ENCODE measurements at places on chromosomes 5 and 9. TPM values are rescaled to one million over a fixed set of nuclear protein-coding genes. Genes with fewer than 3 reads are reported as not detected.
A peak's percentile ranks its signal among the peaks of the same experiment; 100 is the strongest.

GRCh38 chr9:26833792-26834191 lies 58.8 kb downstream of the CAAP1 start:
- DNase-seq = no peak

DNA sequence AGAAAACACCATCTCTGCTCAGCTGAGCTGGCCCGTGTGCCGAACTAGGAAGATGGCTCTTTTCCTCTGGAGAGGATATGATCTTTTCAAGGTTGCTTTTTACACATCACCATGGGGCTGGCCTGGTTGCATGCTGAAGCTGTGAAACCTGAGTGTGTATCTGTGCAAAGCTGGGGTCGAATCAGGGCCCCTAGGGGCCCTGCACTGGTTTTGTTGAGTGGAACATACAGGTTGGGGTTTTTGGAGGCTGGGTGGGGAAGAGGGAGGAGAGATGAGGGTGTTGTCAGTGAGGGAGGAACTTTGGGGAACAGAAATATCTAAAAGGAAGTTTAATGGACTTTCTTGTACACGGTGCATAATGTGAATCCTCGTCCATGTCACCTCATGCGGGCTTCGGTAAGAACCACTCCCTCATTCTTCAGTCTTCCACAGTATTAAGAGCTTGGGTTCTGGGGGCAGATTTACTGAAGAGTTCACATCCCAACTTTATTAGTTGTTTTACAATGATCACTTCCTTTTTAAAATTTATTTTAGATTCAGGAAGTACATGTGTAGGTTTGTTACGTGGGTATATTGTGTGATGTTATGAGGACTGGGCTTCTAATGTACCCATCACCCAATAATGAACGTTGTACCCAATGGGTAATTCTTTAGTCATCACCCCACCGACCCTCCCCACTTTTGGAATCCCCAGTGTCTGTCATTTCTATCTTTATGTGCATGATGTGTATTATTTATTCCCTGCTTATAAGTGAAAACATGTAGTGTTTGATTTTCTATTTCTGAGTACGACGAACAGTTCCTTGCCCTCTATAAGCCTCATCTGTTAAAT lies 238.2 kb downstream of the NR3C1 start:
- no peak for DNase-seq

- peak; percentile 36 for DNase-seq
Observed at GRCh38 chr5:140131967-140132409, 6.3 kb downstream of the IGIP start.

GRCh38 chr5:136026636-136027035 lies 2.2 kb upstream of the TGFBI start:
- no peak for DNase-seq

GRCh38 chr5:21807953-21808352 lies 1045.2 kb downstream of the CDH12 start:
- no peak for DNase-seq

DNA sequence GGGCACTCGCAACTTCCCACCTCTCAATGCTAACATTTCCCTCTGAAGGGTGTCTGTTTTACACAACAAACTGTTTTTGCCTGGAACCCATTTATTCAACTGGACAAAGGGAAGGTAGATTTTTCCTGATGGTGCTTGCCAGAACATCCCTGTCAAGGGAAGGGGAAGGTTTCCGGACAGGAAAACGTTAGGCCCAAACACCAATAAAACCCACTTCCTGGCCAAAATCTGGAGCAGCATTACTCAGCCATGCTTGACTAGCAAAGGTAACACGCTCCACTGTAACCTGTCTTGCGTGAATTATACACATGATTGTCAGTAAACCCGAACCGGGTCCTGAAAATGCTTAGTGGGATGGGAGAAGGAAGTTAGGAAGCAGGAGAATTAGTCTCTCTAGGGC lies 90.2 kb downstream of the SAXO1 start:
- no peak for DNase-seq

- no peak for DNase-seq
Observed at GRCh38 chr5:124912638-124913328, 166.3 kb upstream of the ZNF608 start.

The RLN2 gene
- total RNA-seq = 2.4 TPM

The OGN gene
- total RNA-seq = not detected

The SPATA9 gene
- total RNA-seq = 0.44 TPM

Measured in Calu3 (cell line).